ENCODE measurements at places on chromosomes 5 and 9.

DNA sequence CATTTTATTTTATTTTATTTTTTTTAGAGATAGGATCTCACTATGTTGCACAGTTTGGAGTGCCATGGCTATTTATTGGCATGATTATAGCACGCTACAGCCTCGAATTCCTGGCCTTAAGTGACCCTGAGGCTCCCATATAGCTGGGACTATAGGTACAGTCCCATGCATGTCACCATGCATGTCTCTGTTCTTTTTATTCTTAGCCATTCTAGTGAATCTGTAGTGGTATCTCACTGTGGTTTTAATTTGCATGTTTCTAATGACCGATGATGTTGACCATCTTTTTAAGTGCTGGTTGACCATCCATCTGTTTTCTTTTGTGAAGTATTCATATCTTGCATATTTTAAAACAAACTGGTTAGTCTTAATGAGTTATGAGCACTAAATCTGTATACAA is 76.1 kb downstream of the SLC44A1 start:
- no peak for DNase-seq

DNA sequence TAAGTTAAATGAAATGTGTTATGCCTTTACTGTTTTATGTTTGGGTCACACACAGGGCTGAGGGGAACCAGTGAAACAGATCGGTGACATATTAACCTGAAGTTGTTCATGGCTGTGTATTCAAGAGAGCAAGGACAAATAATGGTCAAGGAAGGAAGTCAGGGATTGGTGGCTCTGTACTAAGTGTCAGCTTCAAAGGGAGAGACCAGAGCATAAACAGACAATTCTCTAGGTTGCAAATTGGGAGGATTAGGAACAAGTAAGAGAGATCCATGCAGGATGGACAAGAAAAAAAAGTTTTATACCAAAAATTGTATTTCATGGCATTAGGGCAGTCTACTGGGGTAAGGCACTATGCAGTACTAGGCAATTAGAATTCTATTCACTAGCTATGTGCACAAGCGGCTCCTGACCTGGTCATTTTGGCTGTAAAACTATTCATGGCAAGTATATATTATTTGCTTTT is 156.3 kb downstream of the PLPPR1 start:
- no peak for DNase-seq

GRCh38 chr5:77709993-77710685 is 66.0 kb downstream of the TBCA start:
- no peak for DNase-seq

GRCh38 chr5:27392716-27393115 is 354.3 kb upstream of the CDH9 start:
- DNase-seq = no peak

DNA sequence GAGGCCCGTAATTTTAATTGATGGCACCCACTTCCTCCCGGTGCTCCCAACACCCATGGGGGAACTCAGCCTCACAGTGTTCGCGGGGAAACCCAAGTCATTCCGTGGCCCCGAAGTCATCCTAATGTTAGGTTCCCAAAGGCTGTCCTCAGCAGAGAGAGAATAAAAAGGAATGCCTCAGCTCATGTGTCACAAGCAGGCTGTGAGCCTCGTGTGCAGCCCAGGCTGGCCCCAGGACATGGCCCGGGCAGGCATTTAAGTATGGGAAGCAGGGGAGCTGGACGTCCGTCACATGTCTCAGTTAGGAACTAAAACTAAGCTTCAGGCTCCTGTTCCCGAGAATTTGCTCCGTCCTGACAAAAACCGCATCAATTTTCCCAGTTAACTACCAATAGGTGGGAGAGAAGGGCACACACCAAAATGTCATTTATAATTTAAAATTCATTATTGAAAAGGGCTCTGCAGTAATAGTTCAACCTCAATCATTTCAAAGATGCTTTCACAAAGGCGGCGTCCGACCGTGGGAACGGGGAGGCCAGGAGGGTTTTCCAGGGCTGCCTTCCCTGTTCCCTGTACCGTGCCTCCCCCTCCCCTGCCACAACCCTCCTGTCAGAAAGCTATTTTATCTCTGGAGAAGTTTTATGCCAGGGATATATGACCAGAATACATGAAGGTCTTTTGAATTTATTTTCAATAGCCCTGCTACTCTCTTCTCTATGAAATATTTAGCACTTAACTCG is 137.3 kb downstream of the FSTL4 start:
- no peak for DNase-seq

All from SIG-M5 (cell line).